DMS153 (cell line): ENCODE measurements at places on chromosomes 11 and 22.

GRCh38 chr22:38077595-38077994, 6.4 kb downstream of the SLC16A8 start:
- no peak for DNase-seq

DNA sequence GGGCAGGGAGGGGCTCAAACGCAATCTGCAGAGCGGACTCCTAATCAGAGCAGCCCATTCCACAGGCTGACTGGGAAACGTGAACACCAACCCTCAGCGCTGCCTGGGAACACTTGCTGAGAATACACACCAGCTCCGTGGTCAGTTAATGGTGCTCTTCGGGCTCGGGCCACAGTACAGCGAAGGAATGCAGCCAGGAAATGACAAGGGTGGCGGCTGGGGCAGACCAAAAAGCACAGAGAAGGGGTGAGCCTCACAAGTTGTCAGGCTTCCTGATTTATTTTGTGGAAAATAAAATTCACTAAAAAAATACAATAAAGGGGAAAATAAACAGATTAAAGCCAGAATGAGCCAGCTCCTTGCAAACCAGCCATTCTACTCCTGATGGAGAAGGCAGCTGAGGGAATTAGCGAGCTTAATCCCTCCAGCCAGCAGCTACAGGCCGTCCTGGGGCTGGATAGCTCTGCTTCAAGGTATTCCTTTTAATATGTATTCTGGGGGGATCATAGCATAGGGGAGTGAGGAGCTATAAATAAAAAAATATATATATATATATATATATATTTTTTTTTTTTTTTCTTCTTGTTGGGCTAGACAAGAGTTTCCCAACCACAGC, 165.5 kb upstream of the NTM start:
- no peak for DNase-seq

GRCh38 chr11:118634431-118635236, 27.2 kb downstream of the PHLDB1 start:
- peak; percentile 73 for DNase-seq

DNA sequence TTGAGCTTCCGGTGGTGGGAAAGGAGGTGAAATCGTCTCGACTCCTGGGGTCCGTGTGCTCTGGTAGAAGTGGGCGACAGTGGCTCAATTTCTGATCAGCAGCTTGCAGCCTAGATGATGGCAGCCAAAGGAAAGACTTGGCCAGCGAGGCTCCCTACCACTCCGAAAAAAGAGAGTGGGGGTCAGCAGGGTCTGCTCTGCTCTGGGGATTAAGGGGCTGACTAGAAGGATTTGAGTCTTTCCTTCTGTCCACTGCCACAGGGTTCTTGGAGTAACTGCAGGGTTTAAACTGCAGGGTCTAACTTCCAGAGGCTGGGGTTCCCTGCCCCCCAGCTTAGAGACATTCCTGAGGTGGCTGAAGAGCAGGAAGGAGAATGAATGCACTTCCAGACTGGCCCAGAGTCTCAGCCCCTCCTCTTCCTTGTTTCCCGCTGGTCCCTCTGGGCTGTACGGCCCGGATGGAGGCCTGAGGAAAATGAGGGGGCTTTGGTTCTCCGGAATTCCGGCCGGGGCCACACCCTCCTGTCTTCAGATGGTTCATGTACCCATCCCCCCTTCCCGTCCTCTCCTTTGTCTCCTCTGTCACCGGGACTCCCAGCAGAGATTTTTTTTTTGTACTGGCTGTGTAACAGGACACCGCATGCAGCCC, 907 bp downstream of the SERPINH1 start:
- no peak for DNase-seq

- no peak for DNase-seq
Observed at GRCh38 chr11:46200537-46201281, 76.8 kb upstream of the CREB3L1 start.

DNA sequence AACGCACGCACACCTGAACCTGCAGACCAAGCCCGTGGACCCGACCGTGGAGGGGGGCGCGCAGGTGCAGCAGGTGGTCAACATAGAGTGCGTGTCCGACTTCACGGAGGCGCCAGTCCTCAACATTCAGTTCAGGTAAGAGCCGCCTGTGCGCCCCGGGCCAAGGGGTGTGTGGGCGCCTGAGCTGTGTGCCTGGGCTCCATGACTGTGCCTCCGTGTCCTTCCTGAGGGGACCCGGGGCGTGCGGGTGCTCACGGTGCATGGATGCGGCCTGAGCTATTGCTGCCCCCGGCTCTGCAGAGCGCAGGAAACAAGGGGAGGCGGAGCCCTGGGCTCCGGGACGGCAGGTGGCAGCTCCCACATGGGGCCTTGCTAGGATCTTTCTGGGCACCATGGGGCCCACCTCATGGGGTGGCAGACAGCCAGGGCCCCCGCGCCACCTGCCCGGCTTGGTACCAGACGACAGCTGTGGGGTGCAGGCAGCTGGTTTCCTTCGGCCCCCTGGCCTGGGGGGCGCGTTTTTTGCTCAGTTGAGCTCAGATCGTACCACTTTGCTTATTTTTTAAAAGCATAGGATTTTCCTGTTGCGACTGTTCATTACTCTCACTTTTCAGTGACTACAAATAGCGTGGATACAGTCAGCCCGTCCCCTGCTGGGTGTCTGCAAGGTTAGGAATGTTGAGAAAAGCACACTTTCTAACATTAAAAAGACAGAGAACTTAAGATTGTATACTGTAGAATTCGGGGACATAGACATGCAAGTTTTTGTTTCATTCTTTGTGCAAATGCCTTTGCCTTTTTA, 28.3 kb downstream of the MUC6 start:
- DNase-seq = no peak

DNA sequence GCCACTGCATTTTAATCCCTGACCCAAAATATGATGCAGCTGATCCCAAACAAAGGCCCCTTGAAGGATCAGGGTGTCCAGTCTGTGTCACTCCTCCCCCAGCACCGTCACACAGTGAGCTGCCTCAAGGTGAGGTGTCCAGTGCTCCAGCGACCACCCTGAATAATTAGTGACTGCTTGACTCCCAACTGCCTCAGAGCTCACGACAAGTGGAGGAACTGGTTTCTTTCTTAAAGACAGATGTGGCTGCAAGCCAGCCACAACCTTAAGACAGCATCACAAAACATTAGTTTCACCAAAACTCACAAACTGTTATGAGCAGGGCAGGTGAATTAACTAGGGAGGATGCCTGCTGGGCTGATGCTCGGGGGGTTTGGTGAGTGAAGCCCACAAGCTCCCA, 74.6 kb downstream of the PIWIL3 start:
- no peak for DNase-seq

DNA sequence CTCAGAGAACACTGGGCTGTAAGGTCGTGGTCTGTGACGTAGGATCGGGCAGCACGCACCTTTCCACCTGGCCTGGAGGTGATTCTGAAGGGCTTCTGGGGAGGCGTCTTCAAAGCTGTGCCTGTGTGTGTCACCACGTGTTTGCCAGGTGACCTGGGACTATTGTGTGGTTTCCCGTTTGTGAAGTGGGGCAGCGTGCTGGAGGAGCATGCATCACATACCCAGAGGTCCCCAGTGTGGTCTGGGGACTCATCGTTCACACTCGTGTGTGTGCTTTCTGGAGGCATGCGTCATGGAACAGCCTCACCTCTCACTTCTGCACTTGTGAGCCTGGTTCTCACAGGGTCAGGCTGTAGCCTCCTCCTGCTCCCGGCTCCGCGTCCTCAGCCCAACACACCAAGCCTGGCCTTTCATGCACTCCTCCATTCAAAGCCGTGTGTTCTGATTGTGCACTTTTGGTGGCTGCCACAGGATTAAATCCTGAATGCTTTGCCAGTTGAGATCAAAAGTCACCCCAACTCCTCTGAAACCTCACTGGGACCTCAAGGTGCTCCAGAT, 106.3 kb downstream of the KCNQ1OT1 start:
- no peak for DNase-seq

GRCh38 chr11:20488352-20488751, 100.8 kb downstream of the PRMT3 start:
- peak; percentile 95 for DNase-seq

GRCh38 chr22:20646415-20646814, 127.5 kb upstream of the SERPIND1 start:
- no peak for DNase-seq

GRCh38 chr11:112829971-112830654, 131.1 kb upstream of the NCAM1 start:
- no peak for DNase-seq

DNA sequence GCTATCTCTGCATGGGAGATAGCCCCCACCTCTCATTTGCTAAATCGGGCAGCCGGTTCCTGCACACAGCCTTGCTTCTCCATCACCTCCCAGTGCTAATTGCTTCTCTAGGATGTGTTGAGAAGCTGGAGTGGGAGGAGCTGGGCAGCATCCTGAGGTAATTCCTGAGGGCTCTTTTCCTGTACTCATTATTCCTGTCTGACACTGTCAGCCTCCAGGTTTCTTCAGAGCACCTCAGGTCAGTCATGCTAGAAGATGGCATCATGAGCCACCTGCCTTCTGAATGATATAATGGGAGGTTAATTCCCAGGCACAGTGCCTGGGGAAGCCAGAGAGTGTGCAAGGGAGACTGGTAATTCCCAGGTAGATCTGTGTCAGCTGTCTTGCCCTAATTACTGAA, 133.0 kb downstream of the RAB38 start:
- DNase-seq = no peak

GRCh38 chr11:47388697-47389576, 10.6 kb upstream of the SPI1 start:
- no peak for DNase-seq

DNA sequence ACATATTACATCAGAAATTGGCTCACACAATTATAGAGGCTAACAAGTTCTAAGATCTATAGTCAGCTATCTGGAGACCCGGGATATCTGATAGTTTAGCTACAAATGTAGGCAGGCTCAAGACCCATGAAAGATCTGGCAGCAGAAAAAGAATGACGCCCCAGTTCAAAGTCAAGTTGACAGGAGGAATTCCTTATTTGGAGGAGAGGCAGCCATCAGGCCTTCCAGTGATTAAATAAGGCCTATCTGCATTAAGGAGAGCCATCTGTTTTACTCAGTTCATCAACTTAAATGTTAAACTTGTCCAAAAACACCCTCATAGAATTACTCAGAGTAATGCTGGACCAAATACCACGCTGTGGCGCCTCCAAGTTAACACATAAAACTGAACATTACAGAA, 1402.6 kb downstream of the FAM181B start:
- DNase-seq = no peak

DNA sequence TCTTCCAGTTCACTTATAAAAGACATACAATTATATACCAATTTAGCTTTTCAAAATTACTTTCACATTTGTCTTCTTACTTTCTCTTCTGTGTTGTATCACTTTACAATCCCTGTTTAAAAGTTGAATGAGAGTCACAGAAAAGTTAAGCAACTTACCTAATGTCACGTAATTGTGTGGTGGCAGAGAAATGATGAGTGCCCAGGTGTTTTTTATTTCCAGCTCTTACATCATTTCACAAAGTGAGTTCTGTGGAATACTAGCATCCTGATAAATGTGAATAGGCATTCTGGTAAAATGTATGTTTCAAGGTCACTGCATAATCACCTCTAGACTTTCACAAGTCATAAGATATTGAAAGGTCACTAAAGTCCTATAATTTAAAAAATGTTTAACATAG, 133.0 kb upstream of the FIBIN start:
- DNase-seq = no peak

- DNase-seq = no peak
Observed at GRCh38 chr22:32233091-32233490, 22.1 kb downstream of the SLC5A4 start.

GRCh38 chr11:47944632-47945031, 35.7 kb upstream of the PTPRJ start:
- DNase-seq = no peak

DNA sequence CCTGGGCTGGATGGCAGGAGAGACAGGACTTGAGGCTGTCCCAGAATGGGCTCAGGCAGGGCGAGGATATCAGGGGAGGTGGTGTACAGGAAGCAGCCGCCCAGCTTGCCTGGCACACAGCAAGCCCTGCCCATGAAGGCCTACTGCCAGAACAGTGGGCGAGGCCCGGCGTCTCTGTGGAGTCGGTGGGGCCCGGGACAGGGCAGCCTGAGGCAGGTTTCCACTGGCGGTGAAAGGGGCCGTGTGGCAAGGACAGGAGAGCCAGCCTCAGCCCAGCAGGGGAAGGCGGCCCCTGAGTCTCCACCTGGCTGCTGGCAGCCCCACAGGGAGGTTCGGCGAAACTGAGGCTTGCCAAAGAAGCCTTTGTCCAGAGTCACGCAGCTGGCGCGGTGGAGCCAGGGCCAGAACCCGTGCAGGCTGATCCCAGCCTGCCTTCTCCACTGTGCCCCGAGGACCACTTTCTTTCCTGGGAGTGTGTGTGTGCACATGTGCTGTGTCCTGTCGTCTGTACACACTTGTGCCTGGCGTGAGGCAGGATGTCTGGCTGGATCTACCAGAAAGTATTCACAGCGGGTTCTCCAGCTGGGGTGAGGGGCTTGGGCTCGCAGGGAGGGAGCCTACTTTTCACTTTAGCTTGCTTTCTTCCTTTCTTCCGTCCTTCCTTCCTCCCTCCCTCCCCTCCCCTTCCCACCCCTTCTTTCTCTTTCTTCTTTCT, 1.2 kb downstream of the TSPO start:
- peak; percentile 29 for DNase-seq

GRCh38 chr11:111450480-111451320, 61.5 kb downstream of the BTG4 start:
- DNase-seq = no peak

GRCh38 chr11:107042748-107043147, 24.5 kb upstream of the GUCY1A2 start:
- DNase-seq = no peak

DNA sequence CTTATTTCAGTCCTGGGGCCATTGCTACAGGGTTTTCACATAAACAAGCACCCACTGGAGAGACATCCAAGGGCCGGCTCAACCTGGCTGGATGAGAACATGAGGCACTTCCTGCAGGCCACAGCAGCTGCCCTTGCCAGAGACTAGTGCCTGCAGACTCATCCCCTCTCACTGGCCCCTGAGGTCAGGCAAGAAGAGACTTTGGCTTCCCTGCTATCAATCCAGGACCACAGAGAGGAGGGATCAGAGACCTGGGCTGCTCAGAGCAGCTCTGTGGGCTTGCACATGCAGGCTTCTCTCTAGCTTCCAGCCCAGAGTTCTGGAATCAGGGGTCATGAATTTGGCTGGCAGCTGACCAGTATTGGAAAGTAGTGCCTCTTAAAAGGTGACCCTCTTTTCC, 79.5 kb downstream of the CABIN1 start:
- DNase-seq = no peak

DNA sequence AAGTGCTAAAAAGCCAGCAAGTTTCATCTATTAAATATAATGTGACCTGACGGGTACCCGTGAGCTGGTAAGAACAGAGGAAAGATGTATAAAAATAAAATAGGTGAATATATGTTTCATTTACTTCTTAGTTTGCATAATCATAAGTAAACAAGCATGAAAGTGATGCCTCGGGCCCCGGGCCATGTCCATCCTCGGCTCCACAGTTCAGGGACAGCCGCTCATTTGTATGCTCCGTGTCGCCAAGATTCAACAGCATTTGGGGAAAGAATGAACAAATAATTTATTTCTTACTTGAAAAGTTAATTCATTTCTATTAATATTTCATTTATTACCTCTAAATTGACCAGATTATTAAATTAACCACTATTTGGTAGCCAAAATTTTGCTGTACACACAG, 251.8 kb downstream of the NTM start:
- no peak for DNase-seq

- DNase-seq = no peak
Observed at GRCh38 chr11:109851780-109852390, 241.3 kb upstream of the ZC3H12C start.

- DNase-seq = no peak
Observed at GRCh38 chr11:62245271-62245753, 3.3 kb downstream of the SCGB1D2 start.

GRCh38 chr11:67272327-67273259, 6.3 kb downstream of the GRK2 start:
- DNase-seq = no peak

- DNase-seq = no peak
Observed at GRCh38 chr11:76071090-76071489, 135.2 kb downstream of the WNT11 start.

- no peak for DNase-seq
Observed at GRCh38 chr11:60860943-60861342, 5.2 kb upstream of the PTGDR2 start.
